Germinal center (tissue), 1 donor: ENCODE measurements at places on chromosomes 7 and 10.
A peak's percentile ranks its signal among the peaks of the same experiment; 100 is the strongest.

DNA sequence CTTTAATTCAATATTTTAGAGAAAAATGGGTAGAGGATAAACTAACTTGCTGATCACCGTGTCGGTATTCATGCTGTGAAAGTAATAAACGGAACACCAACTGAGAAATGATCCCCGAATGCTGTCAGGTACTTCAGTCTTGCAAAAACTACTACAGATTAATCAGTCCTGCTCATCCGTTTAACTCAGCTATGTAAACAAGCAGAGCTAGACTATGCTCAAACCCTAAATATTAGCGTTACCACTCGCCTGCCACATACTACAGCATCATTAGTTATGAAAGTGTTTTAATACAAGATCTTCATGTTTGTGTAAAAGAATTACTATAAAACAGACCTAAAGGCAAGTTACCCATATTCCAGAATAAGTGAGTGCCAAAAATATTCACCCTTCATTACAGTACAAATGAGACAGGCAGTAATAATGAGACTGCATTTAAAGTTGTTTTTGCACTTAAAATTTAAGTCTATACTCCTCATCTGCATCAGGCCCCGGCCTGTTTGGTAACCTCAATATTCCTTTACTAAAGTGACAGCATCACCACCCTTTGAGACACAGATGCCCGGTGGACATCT, 952 bp downstream of the DNMBP start:
- DNase-seq: no peak

DNA sequence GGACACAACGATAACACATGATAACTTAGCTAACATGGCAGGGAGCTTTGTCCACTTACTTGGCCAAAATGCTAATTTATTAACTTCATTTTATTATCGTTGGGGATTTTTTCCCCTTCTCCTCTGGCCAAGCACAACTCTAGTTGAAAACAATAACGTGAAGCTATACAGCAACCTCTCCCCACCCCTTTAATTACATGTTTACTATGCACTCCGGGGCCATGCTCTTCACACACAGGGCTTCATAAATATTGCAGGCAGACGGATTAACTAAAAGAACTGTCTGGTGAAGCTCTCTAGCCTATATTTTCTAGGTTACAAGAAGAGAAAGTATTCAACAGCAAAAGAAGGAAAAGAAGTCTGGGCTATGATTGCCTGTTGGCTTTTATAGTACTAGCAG, 51.7 kb downstream of the XRCC2 start:
- DNase-seq: no peak

GRCh38 chr10:73386583-73386982, 27.3 kb downstream of the ANXA7 start:
- DNase-seq: no peak

DNA sequence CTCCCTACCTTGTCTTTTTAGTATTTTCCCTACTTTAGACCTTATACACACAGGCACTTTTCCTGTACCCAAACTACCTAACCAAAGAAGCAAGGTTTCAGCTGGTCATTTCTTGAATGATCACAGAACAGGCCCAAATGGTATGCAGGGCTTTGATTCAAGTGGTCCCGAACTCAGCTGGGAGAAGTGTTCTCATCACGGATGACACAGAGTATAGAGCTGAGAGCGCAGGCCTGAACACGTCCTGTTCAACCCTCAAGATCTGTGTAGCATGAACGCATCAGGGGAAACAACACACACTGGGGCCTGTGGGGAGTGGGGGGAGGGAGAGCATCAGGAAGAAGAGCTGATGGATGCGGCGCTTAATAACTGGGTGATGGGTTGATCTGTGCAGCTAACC, 318.2 kb downstream of the SFMBT2 start:
- DNase-seq: no peak

DNA sequence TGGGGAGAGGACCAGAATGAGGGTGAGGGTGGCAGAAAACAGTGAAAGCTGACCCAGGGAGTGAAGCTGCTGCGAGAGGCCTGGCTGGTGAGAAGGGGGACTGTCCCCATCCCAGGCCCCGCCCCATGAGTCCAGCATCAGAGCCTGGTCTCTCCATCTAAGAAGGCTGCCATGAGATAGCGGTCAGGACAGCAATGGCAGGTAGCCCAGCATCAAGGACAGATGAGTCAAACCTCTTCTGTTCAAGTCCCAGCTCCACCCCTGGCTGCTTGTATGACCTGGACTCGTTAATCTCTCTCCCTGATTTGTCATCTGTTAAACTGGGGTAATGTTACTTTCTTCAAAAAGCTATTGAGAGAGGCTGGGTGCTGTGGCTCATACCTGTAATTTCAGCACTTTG, 22.2 kb downstream of the GPNMB start:
- no peak for DNase-seq

GRCh38 chr10:114646426-114646825, 11.6 kb downstream of the ABLIM1 start:
- no peak for DNase-seq

GRCh38 chr10:26432938-26433337, 5.2 kb upstream of the APBB1IP start:
- DNase-seq: no peak

GRCh38 chr7:132489776-132490237, 86.5 kb downstream of the PLXNA4 start:
- no peak for DNase-seq

DNA sequence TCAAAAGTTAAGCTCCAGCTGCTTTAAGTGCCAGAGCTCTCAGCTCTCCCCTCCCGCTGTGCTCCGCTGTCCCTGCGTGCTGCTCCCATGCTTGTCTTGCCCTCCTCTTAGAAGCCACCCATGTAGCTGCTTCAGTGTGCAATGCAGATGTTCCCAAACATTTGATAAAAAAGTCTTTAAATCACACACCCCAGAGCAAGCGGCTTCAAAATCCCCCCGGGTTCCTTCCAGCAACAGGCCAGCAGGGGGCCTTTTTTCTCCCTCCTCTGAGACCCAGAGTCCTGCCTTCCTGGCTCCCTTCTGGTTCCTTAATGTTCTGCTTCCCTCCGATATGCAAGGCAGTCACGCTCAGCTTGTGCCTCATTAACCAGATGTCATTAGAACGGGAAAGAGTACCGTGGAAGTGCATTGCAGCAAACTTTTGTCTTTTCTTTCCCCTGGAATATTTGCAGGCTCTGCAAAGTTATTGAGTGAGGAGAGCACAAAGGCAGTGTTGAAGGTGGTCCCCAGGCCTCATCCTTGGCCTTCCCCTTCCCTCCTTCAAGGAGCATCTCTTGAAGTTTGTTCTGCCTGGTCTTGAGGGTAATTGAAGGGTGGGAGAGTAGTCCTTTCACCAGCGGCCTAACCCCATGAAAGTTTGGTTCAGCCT, 25.5 kb downstream of the LDB3 start:
- DNase-seq: peak; percentile 47

GRCh38 chr10:20644421-20644820, 252.7 kb downstream of the NEBL start:
- DNase-seq: no peak

GRCh38 chr7:1725766-1726630, 55.9 kb downstream of the ELFN1 start:
- no peak for DNase-seq

- DNase-seq: no peak
Observed at GRCh38 chr7:2070151-2070763, 162.5 kb downstream of the MAD1L1 start.

- DNase-seq: no peak
Observed at GRCh38 chr10:30765616-30766015, 136.1 kb upstream of the LYZL2 start.

DNA sequence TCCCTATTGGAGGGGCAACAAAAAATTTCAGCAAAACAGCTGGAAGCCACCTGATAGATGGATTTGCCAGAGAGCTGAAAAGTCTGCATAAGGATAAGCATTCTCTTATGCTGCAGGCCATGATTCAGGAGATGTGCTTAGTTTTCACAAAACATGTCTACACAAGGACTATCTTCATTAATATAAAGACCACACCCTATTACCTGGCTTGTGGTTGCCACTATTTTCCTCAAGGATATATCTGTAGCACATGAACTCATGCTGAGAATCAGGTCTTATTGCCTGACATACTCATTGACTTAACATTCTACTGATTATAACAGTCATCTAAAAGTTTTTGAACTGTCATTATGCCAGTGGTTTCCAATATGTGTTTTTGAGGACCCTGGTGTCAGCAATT, 7.1 kb upstream of the COL17A1 start:
- no peak for DNase-seq

DNA sequence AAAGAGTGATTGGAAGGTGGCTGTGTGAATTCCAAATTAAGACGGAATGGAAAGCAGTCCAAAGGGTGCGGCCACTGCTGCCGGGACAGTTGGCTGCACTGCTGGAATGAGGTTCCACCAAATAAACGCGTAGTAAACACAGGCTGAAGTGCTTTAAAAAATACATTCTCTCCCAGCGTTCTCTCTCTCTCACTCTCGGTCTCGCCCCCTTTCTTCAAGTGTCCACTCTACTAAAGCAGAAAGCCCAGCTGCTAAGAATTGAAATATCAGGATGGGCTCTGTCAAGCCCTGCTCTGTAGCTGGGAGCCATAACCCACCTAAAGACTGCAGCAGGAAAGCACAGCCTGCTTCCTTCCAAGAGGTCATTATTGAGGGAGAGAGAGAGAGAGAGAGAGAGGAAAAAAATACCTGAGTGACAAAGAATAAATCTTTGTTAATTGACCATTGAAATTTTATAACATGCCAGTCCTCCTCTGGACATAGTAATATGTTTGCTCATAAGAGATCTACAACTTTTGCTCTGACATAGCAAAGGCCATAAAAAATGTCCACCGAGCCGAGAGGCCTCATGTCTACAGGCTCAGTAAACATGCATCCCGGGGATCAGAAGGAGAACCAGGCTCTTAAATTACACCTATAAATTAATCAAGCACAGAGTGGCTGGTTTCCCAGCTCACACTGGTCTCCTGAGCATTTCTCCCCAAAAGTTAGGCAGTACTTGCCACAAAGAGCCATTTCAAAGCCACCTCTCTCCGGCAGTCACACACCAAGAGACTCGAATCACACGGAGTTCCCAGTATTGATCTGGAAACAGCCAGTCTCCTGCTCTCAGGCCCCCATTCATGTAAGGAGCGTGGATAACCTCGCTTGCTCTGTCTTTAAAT, 72.8 kb downstream of the FGFR2 start:
- DNase-seq: no peak

- DNase-seq: no peak
Observed at GRCh38 chr7:20035279-20035875, 181.8 kb downstream of the MACC1 start.

DNA sequence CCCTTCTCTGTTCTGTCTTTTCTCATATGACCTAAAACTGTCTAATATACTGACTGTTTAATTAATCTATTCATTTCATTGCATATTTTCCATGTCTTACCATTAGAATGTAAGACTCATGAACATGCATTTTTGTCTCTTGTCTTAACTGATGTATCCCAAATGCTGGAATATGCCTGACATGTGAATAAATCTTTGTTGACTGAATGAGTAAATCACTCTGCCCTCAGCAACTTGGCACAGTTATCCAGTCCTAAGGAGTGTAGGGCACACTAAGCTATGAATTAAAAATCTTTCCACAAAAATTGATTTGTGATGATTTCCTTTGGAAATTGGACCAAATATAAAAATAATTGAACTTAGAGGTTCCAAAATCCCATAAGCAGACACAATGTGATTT, 111.3 kb downstream of the ETV1 start:
- no peak for DNase-seq

DNA sequence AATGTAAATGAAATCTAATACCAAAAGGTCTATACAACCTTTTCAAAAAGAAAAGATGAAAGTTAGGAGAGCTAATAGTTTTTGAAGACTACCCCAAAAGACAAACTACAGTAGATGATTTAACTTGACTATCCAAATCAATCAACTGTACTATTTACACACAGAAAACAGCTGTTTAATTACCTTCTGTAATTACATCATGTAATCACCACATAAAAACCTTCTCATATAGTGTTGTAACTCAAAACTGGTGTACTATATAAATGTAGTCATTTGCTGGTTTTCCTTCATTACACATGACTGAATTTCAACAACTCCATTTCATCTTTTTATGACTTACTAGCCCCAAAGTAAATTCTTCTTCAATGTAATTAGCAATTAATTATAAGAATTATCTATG, 4.5 kb downstream of the RTKN2 start:
- no peak for DNase-seq

DNA sequence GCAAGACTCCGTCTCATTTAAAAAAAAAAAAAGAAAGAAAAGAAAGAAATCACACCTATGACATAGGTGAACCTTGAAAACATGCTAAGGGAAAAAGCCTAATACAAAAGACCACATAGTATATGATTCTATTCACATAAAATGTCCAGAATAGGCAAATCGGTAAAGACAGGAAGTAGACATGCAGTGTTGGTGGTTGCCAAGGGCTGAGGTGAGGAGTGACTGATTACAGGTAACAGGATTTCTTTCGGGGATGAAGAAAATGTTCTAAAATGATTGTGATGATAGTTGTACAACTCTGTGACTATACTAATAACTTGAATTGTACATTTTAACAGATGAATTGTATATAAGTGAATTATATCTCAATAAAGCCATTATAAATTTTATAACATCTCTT, 3.3 kb downstream of the XPNPEP1 start:
- DNase-seq: no peak

DNA sequence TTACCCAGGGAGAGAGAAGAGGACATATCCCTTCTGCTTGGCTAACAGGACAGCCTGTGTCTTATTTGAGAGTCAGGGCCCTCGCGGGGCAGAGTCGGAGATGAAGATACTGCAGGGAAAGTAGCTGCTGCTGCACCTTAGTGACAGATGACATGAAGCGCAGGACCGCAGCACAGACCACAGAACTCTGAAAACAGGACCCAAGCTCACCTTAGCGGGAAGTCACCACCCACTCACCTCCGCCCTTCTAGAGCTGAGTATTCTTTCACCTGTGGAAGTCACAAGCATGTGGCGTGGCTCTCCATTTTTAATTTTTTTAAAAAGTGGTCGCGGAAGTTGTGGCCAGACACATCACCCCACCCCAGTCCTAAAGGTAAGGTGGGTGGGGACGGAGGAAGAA, 191.4 kb downstream of the FAM107B start:
- peak; percentile 46 for DNase-seq

GRCh38 chr7:141407893-141408292, 143.3 kb upstream of the AGK start:
- no peak for DNase-seq

DNA sequence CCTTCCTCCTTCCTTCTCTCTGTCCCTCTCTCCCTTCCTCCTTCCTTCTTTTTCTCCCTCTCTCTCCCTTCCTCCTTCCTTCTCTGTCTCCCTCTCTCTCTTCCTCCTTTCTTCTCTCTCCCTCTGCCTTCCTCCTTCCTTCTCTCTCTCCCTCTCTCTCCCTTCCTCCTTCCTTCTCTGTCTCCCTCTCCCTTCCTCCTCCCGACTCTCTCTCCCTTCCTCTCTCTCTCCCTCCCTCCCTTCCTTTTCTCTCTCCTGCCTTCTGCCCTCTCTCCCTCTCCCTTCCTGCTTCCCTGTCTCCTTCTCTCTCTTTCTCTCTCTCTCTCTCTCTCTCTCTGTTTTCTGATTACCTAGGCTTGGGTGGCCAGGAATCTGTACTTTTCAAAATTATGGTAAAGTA, 16.6 kb upstream of the GFRA1 start:
- DNase-seq: no peak
